Activated CD4-positive, alpha-beta T cell treated with anti-CD3 and anti-CD28 coated beads, Interleukin-2, amount 50 U/mL, for 1 hour (primary cell): ENCODE measurements at places on chromosomes 6 and 20.

- DNase-seq: no peak
Observed at GRCh38 chr6:71393471-71393870, 104.9 kb downstream of the OGFRL1 start.

GRCh38 chr6:79777713-79778579, 146.8 kb downstream of the SH3BGRL2 start:
- DNase-seq: peak; percentile 83

- DNase-seq: no peak
Observed at GRCh38 chr20:52160049-52160570, 31.5 kb downstream of the ZFP64 start.

- DNase-seq: no peak
Observed at GRCh38 chr6:51778666-51779065, 308.7 kb downstream of the PKHD1 start.

DNA sequence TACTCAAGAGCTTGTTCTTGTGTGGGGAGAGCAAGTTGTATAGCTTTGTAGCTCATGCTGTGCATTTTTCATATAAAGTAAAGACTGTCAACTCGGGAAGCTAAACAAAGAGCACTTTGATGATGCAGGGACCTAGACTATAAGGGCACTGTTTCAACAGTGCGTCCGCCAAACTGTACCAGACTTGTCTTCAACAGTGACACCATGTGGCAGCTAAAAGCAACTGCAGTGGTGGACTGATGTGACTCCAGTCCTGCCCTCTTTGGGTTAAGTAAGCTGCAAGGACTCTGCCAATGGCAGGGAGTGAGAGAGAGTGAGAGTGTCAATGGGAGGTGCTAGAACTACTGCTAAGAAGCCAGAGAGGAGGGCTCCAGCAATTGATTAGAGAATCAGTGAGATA, 48.1 kb upstream of the MC3R start:
- DNase-seq: no peak

GRCh38 chr6:34578445-34579262, 22.5 kb upstream of the SPDEF start:
- no peak for DNase-seq

GRCh38 chr6:143522039-143522600, 10.6 kb upstream of the FUCA2 start:
- DNase-seq: no peak

GRCh38 chr6:130859161-130859867, 32.1 kb downstream of the SMLR1 start:
- DNase-seq: no peak

DNA sequence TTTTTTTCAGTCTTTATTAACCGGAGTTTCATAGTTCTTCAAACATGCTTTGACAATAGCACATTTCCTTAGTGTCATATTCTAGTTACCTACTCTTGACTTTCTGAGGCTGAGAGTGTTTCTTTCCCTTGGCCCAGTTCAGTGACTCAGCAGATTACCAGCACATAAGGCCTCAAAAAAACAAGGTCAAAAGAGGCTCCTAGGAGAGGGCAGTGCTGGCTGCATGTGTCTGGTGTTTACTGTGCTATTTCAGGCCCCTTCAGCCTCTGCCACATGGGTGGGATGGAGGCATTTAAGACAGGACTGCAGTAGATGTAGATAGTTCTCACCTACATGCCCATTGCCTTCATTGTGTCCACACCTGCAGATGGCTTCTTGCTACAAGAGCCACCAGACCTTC, 198.2 kb upstream of the SSTR4 start:
- DNase-seq: no peak

DNA sequence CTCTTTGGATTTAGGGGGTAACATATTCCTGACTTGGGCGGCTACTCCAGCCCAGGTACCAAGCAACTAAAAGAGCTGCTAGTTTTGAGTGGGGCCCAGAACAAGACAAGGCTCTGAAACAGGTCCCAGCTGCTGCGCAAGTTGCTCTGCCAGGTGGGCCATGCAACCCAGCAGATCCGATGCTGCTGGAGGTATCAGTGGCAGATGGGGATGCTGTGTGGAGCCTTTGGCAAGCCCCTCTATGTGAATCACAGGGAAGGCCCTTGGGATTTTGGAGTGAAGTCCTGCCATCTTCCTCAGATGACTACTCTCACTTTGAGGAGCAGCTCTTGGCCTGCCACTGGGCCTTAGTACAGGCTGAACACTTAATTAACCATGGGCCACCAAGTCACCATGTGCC, 43.7 kb upstream of the VSX1 start:
- DNase-seq: no peak

- DNase-seq: no peak
Observed at GRCh38 chr6:109290143-109290931, 91.9 kb downstream of the CD164 start.

DNA sequence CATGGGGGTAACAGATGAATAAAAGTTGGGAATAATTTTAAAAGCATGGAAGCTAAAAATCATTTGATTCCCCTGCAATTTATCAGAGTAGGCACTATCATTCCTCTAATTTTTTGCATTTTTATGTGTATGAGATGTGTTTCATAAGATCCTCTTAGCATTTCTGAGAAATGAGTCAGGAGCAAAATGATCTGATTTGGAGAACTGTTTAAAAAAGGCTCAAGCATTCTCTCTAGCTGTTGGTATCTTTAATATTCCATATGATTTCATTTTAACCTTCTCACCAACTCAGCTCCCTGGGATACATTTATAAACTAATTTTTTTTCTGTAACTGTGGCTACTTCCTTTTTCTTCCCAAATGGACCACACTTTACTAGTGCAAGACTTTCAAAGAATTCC, 60.9 kb downstream of the MCHR2 start:
- DNase-seq: no peak

GRCh38 chr6:40326714-40327421, 260.3 kb downstream of the LRFN2 start:
- no peak for DNase-seq

DNA sequence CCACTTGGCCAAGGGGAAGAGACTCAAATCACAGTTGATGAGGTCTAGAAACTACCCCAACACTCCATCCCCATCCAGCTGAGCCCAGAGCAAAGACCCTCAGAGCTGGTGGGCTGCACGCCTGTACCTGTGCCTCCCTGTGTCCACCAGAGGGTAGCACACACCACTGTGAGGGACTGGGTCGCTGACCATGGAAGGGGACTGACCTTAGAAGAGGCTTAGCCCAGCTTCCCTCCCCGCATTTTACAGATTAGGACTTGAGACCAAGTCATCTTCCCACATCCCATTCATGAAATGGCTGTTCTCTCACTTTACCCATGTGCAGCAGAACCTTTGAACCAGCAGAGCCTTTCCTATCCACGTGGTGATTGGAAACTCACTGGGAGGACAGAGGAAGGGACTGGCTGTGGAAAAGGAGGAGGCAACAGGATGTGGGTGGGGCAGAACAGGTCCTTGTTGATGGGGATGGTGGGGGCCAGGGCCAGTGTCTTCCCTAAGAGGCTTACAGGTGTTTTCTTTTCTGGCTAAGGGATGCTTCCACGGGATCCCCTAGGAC, 44.3 kb downstream of the CPXM1 start:
- no peak for DNase-seq

GRCh38 chr6:56655249-56655648, 12.6 kb upstream of the DST start:
- DNase-seq: no peak

GRCh38 chr20:55761100-55761499, 244.2 kb downstream of the CBLN4 start:
- DNase-seq: no peak

- DNase-seq: no peak
Observed at GRCh38 chr6:68834551-68834950, 199.5 kb downstream of the ADGRB3 start.

GRCh38 chr20:32523613-32524213, 61.4 kb downstream of the NOL4L start:
- no peak for DNase-seq
